ENCODE measurements at places on chromosomes 6 and 20.
A peak's percentile ranks its signal among the peaks of the same experiment; 100 is the strongest.

DNA sequence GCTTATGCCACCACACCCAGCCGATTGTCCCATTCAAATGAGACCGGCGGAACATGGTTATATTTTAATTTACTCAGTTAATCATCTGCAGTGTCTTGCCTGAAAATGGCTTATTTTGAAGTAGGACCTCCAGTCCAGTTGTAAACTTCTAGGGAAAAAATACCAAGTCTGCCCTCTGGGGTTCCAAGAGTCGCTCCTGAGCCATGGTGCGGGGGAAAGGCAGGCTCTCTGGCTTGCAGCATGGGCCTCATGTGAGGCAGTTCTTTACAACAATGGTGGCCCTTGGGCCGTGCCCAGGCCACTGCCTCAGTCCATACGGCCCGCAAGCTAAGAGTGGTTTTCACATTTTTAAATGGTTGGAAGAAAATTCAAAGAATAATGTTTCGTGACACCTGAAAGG, 62.7 kb upstream of the XRN2 start:
- peak; percentile 1 for DNase-seq

GRCh38 chr20:4108495-4109306, 93.3 kb upstream of the RNF24 start:
- peak; percentile 71 for DNase-seq

DNA sequence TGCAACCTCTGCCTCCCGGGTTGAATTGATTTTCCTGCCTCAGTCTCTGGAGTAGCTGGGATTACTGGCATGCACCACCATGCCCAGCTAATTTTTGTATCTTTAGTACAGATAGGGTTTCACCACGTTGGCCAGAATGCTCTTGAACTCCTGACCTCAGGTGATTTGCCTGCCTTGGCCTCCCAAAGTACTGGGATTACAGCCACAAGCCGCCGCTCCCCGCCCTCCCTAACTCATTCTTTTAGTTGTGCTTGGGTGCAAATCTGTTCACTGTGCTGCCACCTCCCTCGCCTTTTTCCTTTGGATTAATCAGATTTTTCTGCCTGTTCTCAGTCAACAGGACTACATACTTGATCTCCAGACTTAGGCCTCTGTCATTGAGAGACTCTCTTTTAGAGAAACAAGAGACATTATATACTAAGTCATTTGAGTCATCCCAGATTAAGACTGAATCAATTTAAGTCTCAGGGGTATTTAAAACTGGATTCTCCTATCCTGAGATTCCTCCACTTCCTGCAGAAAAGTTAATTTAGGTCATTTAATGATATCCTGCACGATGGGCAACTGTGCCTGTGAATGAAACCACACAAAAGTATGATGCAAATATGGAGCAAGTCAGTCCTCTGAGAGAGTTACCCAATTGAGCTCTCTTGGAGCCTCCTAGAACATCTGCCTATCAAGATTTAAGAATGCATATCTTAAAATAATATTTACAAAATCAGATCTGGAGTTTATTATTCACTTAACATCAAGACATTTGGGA, 136.1 kb upstream of the THEMIS start:
- no peak for DNase-seq

DNA sequence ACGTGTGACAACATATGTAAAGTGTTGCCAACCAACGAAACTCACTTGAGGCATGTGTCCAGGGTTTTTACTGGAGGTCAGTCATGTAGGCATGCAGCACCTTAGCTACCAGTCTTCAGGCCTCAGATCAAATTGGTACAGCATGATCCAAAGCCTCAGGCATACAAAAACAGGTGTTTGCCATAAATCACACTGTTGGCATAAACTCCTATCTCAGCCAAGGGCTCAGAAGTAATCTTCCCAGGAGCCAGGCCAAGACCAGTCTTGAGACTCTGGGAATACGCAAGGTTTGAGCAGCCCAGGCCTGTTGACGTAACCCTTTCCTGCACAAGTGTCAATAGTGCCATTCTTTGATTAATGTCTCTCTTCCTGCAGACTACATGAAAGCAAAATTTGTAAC, 163.5 kb downstream of the PRL start:
- DNase-seq, result no peak

DNA sequence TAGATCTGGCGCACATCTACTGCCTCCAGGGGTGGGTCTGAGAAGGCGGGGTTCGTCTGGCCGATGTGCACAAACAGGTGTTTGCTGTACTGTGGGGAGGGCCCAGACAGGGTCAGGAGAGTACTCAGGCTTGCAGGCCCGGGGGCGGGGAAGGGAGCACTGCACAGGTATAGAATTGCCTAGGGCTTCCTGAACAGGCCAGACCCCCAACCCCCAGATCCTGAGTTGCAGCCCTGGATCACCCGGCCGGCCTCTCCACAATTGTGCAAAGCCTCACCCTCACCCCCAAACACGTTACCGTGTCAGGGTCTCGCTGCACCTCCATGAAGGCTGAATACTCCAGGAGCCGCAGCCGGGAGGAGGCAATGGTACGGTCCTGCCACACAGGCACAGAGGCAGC, 7.8 kb downstream of the RPL10A start:
- DNase-seq, result no peak

DNA sequence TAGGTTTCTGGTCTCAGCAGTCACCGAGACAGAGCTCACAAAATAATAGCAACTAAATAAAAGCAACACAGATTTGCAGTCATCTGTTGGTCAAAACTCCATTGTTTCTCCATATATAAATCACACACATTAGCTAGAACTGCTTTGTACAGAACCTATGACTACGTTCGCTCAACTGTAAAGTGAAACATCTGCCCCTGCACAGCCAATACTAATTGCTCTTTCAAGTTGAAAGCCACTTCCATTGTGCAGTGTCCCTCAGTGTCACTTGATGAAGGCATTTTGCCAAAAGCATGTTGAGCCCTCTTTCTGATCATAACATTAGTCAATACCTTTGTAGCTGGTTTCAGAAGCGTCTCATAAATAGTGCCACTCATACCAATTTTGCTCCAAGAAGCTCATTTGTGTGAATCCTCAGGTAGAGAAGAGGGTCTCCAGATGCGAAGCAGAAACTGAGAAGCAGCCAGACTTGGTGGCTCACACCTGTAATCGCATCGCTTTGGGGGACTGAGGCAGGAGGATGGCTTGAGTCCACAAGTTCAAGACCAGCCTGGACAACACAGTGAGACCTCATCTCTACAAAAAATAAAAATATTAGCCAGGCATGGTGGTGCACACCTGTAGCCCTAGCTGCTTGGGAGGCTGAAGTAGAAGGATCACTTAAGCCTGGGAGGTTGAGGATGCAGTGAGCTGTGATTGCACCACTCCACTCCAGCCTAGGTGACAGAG, 68.9 kb downstream of the PERP start:
- peak; percentile 57 for DNase-seq

DNA sequence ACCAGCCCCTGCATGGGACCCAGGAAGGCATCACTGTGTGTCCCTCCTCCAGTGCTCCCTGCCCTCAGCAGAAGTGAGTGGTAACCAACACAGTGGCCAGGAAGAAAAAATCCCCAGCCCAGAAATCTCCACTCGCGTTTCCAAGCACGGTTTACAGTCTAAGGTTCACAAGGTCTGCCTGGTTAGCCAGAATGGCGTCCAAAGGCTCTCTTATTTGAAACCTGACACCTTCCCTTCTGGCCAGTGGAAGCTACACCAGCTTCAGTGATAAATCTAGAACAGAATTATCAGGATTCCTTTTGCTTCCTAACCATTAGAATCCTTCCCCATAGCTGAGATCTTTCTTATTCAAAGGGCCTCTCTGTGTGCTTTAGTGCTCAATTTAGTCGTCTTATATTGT, 9.2 kb downstream of the LY86 start:
- DNase-seq, result no peak

DNA sequence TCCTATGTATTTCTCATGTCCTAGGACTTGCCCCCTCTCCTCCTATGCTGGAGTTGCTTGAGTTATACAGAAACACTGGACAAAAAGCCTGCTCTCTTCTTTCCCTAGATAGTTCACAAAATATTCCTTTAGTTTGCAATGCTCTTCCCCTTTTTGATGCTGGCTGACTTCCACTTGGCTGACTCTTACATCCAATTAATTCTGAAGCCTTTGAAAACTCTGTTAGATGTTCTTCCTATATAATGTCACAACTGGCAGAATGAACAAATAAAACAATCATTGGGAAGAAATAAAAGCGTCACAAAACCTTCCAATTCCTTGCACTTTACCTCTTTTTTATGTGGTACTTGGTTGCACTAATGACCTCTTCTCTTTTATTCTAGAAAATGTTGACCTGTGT, 253.8 kb upstream of the CITED2 start:
- DNase-seq, result no peak

GRCh38 chr6:134138226-134138975, 86.0 kb upstream of the SLC2A12 start:
- DNase-seq, result no peak

DNA sequence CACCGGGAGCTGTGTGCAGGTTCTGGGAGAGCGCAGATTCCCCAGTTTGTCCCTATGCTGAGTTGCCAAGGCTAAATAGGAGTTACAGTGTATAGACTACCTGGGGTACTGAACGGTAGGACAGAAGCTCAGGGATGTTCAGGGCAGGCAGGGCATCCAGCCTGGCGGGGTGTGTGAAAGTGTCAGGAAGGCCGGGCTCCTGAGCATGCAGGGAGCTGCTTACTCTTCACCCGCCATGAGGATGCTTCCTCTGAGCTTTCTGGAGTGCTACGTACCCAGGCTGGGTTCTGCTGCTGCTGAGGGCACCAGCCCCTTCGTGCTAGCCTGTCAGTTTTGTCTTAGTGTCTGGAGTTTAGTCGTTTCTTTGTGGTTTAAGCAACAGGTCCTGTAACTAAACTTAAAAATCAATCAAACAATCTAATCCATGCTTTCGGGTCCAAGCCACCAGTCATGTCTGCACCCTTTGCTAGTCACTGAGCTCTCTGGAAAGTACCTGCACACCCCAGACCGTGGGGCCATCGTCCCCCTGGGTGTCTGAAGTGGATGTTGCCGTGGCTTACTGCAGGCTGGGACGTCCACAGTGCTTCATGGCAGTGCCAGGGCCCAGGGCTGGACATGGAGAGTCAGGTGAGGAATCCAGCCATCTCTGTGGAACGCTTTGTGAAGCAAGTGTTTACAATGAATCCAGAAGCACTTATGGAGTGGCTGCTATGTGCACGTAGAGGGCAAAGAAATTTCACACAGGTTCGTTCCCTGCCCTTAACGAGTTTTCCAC, 220.3 kb upstream of the SNX9 start:
- no peak for DNase-seq
